ENCODE measurements at places on chromosomes 2 and 18.
A peak's percentile ranks its signal among the peaks of the same experiment; 100 is the strongest.

DNA sequence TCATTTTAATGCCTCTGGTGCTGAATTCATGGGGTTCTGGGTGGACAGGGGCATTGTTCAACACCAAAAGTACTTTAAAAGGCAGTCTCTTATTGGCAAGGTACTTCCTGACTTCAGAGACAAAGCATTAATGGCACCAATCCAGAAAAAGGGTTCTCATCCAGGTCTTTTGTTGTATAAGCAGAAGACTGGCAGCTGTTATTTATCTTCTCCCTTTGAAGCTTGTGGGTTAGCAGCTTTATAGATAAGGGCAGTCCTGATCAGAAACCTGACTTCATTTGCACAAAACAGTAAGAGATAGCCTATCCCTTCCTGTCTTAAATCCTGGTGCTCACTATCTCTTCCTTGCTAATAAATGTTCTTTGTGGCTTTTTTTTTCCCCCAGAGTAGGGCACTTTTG, 68.8 kb downstream of the VPS54 start:
- no peak for DNase-seq

GRCh38 chr2:21095178-21095577, 28.6 kb upstream of the TDRD15 start:
- DNase-seq, result no peak

DNA sequence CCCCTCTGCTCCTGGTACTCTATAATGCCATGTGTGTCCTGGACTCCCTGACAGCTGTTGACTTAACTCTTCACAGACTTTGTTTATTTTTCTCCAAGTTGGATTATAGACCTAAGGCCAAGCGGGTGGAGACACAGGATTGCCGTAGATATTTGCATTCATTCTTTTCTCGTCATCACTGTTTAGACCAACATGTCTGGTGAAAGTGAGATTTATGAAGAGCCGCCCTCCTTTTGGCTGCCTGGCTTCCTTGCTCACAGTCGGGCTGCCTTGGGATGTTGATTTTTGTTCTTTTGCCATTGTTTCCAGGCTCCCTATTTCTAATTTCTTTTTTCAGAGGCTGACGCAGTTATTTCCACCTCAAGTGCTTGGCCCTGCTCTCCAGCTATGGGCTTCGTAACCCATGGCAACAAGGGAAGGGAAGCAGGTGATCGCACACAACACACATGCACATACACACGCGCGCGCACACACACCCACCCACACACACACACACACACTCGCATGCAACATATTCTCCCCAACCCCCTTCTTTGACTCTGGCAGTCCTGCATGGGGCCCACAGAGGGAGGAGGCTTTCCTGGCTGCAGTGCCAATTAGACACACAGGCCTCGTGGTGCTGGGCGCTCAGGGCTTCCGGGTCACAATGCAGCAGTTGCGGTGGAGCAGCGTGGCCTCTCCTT, 296.5 kb downstream of the MTX2 start:
- no peak for DNase-seq

DNA sequence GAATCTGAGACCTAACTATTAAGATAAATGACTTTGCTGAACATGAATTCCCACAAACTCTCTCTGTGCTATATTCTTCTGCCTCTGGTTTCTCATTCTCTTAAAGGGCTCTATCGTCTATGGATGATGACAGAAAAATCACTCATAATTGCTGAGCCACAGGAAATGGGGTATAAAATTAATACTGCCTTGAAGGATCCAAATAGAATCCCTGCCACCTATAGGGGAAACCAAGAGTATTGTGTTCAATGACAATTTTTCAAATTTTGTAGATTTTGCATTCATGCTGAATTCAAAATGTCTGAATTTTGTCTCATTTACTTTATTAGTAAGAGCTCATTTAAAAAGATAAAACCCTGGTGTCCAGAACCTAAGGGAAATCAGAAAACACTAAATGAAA, 235.8 kb downstream of the RBM43 start:
- DNase-seq, result no peak

GRCh38 chr2:73009177-73009839, 62.2 kb downstream of the SFXN5 start:
- no peak for DNase-seq

- DNase-seq, result no peak
Observed at GRCh38 chr2:57821088-57821487, 225.5 kb upstream of the VRK2 start.

DNA sequence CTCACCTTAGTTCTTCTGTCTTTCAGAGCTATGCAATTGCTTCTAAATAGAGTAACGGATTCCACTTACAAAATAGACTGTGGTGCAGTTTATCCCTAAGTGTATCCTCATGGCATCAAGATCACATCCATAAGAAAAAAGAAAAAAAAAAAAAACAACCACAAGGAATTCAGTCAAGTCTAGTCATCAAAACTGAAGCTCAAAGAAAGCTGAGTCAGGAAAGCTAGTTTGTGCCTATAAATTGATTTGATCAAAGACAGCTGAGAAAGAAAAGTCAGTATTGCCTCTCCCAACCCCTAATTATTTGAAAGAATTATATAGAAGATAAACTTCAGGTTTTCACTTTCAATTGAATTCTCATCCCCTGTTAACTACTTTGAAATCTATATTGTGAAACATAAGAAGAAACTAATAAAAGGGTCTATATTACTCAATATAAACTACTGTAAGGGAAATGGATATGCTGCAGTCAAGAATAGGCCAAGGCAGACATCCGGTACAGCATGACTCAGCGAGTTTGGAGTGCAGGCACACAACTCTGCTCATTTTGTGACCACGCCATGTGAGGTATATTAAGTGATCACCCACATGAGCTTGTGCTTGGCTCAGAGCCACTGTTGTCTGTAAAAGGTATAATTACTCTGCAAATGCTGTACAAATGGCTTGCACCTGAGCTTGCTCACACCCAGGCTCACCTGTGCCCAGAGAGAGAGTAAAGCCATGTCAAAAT, 568.1 kb upstream of the CRIM1 start:
- DNase-seq, result no peak

DNA sequence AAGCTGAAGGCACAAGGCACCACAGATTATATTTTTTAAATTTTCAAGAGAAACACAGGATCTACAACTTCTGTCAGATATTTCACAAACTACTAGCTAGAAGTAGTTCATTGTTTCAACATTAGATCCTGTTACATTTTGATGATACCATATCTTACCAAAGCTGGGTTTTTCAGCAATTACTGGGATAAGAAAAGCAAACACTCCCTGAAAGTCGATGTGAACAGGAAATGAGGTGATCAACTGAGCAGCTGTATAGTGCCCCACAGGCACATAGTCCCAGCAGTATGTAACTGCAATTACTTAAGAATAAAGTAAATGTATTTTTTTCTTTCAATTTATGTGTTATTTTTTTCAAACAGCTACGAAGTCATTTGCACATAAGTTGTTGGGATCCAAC, 103.5 kb downstream of the DNER start:
- no peak for DNase-seq

- no peak for DNase-seq
Observed at GRCh38 chr2:41207578-41207977, 755.7 kb upstream of the SLC8A1 start.

GRCh38 chr2:127535422-127535901, at the start of gene MYO7B:
Gene MYO7B, plus strand, starts transcription at chr2:127535683. Its CDS starts 24,040 bp downstream, at chr2:127559723.
- no peak for DNase-seq

- DNase-seq, result no peak
Observed at GRCh38 chr2:202015471-202015870, 18.2 kb upstream of the FZD7 start.

- no peak for DNase-seq
Observed at GRCh38 chr18:25253136-25253535, 98.8 kb downstream of the ZNF521 start.

GRCh38 chr2:190410166-190410565, 2.0 kb downstream of the MFSD6 start:
- DNase-seq, result no peak

DNA sequence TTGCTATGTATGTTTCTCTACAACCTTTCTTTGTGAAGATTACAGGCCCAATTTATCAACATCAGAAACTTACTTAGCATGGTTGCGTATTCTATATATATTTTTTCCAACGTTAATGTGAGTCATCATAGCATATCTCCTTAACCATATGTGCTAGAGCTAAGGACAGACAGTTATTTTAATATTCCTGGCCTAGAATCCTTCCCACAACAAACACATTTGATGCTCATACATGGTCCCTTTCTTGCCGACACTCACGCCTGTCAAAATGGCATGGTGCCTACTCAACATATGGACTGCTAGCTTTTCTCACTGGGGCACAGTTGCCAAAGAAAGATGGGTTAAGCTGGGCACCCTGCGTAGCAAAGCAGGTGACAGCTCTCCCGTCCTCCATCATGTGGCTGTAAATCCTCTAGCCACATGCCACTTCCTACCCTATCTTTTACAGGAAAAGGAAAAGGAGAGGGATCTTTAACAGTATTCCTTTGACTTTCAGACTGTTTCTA, 75.2 kb upstream of the GALNT5 start:
- DNase-seq, result no peak

- no peak for DNase-seq
Observed at GRCh38 chr2:119338826-119339561, 27.6 kb downstream of the C2orf76 start.

DNA sequence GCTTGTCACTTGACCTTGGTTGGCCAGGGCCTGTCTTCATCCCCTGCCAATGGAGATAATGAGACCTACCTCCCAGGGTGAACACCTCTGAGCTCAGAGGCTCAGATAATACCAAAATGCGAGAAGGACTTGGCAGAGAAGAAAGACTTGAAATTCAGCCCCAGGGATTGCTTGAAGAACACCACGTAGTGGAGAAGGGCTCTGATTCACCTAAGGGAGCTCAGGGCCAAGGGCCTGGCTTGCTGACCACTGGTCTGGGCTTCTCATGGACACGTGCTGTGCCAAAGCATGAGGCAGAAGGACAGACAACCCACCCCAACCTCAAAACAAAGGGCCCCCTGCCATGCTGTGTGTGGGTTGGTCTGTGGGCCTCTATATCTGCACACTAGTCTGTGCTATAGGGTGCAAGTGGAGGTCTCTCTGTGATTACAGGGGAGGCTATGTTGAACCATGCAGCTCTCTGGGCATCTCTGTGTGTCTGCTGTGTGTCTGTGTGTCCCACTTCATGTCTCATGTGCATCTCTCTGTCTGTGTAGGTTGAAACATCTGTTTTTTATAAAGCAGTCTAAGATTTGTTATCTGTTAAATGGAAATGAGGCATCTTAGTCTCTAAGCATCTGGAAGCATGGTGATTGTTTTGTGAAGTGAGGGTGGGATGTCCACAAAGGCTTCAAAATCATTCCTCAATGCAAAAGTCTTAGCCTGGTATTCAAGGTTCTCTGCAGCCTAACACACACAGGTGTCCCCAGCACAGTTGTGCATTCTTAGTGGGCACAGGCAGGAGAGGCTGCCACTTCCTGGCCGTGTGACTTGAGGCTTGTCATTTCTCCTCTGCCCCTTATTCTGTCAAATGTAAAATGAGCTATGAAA, 61.0 kb upstream of the EPAS1 start:
- DNase-seq, result no peak

- DNase-seq, result no peak
Observed at GRCh38 chr2:233311241-233311926, 3.8 kb downstream of the SAG start.

DNA sequence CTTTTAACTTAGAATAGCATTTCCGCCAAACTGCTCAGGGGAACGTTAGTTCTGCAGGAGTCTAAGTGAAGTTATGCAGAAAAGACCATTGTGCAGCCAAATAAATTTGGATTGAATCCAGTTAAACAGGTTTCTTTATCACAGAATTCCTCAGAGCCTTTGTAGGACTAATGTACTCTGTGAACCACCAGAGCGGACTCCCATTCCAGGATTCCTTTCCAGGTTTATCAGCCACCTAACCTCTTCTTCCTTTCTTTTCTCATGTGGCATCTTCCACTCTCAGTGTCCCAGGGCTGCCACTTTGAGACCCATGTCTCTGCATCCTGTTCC, 350.4 kb downstream of the TSN start:
- DNase-seq, result no peak

DNA sequence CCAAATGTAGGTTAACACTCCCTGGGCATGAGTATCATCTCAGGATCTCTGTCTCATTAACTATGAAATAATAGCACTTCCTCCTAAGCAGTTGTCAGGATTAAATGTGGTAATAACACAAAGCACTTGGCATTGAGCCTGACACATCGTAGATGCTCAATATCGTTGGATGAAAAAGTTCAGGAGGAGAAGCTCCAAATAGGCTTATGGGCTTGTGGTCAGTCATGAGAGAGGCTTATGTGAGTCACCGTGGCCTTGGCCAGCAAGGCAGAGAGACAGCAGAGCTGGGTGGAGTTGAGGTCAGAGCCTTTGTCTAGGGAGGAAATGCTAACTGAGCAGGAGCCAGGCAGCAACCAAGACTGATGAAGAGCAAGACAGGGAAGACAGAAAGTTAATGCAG, 68.3 kb upstream of the PPM1B start:
- DNase-seq, result peak; percentile 36

GRCh38 chr2:8028036-8028435, 653.8 kb upstream of the ID2 start:
- no peak for DNase-seq

DNA sequence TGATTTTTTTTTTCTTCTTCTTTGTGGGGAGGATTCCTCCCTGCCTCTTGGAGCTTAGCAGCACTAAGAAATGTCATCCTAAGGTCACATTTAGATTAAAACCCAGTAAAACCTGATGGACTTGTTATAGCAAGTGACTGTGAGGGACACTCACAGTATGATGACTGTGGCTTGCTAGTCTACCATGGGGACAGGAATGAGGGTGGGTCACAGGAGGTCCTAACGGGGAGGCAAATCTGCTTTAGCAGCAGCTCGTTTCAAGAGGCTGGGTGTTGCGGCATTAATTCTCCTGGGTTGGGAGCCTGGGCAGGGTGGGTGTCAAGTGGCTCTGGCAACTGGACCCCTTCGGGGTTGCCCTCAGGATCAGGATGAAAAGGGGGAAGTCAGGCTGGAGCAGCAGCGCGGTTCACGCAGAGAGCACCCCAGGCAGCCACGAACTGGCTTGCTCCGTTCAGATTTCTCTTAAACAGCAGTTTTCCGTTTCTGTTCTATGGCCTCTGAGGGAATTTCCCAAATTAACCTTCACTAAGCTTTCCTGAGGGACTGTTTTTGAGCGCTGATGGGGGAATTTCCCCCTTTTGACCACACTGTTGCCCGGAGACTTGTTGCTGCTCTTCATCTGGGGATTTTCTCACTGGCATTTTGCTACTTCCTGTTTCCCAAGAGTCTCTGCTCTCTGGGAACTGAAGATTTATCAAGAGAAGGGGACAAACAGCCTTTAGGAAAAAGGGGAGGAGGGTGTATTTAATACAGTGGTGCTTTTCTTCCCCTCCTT, 59.8 kb upstream of the PELI1 start:
- DNase-seq, result peak; percentile 36

GRCh38 chr2:75186821-75187220, 12.5 kb downstream of the TACR1 start:
- DNase-seq, result no peak
